ENCODE measurements at places on chromosomes 7 and 10.
A peak's percentile ranks its signal among the peaks of the same experiment; 100 is the strongest.

- no peak for DNase-seq
These were observed 198.9 kb downstream of the ETV1 start for GRCh38 chr7:13790611-13791010.

DNA sequence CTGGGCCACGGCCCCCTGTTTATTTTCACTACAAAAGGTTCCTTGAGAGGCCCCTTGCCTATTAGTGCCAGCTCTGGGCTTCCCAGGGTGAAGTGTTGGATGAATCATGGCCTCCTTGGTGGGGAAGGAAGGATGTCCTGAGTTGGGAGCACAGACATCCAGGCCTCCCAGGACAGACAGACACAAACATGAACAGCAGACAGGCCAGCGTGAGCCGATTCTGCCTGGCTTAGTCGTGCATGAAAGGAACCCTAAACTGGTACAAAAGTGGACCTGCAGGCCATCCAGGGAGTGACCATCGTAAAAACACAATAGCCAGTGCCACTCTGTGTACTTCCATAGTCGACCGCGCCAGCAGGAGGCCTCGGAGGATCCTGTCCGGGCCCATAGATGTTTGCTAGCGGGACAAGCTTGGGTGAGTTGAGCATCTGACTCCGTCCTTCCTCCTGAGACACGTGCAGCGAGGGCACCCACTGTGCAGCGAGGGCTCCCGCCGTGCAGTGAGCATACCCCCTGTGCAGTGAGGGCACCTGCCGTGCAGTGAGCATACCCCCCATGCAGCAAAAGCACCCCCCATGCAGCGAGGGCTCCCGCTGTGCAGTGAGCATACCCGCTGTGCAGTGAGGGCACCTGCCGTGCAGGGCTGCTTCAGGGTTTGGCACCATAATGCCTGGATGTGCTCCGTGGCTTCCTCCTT, 51.3 kb upstream of the PRKAR1B start:
- DNase-seq: no peak

GRCh38 chr7:16271355-16271915, 149.9 kb downstream of the CRPPA start:
- no peak for DNase-seq

DNA sequence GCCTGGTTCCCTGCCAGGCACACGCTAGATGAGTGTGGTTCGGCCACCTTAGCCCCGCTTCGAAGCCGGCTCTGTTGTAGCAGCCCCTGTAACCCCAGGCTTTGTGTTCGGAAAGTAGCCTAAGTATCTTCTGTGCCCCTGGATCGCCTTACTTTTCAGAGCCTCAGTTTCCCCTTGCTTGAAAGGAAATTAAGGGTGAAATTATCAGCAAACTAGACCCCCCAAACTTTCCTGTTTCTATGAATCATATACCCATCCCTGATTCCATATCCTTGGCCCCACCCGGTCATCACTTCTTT, 312 bp downstream of the PDCD11 start:
- DNase-seq: no peak

- DNase-seq: peak; percentile 34
These were observed 15.3 kb upstream of the PRKAR2B start for GRCh38 chr7:107029061-107029763.

DNA sequence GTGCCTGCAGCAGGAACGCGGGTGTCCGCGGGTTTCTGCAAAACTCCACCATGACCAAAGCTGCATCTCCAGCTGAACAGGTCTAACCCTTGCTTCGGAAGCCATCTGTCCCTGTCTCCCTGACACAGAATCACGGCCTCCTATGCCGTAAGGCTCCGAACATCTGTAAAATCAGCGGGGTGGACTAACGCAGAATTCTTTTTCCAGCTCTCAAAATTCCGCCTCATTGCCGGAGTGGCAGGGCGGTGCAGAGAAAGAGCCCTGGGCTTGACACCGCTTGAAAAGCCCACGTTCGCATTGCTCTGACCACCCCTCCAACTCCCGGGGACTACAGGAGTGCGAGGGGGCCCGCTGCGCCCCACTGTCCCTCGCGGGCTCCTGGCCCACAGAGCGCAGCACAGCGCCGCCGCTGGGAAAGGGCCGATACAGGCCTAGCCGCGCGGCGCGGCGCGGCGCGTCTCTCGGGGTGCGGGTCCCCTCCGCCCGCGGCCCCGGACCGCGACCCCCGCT, 409 bp downstream of the DNMBP start:
- peak; percentile 56 for DNase-seq

- peak; percentile 73 for DNase-seq
These were observed 16.9 kb upstream of the ZFAND2A start for GRCh38 chr7:1176891-1177373.

DNA sequence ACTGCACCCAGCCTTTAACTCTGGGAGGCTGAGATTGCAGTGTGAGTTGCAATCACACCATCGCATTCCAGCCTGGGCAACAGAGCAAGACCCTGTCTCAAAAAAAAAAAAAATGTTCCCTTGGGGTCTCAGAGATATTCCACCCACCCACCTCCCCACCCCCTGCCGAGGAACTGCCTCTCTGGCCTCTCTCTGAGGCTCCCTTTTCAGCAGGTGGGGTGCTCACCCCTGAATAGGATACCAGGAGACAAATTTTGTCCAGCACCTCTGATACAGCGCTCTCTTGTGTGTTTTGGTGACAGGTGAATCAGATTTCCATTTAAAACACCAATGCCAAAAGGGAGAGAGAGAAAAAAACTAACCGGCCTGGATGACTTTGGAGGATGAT, 92.6 kb upstream of the KIF5B start:
- no peak for DNase-seq

DNA sequence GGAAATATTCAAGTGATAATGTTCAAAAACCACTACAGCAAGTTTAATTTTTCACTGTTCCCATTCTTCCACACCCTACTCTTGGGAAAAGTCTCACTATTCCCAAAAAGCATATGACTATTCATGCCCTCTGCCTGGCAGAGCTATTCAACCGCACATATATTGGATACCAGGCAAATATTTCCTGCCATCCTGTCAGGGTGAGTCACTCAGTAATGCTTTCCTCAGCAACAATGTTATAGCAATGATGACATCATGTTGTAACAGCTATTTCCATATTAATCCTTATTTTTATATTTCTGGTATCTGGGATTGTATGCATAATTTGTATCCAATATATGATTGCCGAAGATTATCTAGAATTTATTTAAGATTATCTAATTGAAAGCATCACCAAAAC, 114.0 kb upstream of the PLXDC2 start:
- peak; percentile 73 for DNase-seq

DNA sequence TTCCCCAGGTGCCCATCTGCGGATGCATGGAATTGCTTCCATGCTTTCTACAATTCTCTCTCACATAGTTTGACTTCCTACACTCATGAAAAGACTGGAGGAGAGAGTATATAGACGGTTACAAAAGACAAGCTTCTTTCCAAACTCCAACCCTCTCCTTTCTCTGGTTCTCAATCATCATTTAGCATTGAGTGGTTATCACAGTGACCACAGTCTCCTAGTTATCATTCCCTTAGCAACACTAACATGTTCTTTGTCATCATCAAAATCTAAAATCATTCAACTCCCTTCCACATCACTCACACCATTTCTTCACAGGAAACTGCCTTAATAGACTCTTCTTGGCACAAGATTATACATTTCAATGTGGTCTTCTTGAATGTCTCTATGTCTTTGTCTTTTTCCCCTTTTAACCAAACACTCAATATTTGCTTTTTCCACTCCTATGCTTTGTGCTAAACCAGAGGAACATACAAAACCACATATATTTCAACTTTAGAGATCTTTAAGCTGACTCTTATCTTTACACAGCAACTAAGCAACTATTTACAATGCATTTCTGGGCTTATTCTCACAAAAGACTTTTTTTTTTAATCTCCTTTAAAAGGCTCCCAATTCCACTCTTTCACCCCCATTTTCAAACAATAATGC, 126.3 kb downstream of the CNOT4 start:
- no peak for DNase-seq

- no peak for DNase-seq
These were observed 195.7 kb downstream of the TSPAN12 start for GRCh38 chr7:120662291-120662690.

DNA sequence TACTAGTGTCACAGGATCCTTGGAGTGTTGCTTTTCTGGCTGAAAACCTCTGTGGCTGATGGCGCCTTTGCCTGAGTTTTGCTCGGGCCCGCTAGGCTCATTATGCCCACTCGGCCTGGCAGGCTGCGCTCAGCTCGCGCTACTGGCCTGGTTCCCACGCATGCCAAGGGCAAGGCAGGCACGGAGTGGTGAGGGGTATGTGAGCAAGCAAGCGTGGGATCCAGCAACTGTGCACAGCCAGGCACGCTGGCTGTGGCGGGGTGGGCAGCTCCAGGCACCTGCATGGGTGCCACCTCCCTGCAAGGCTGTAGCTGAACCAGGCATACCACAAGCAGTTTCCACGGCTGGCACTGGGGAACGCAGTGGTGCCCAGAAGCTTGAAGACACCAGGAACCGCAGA, 562.6 kb downstream of the GRM8 start:
- DNase-seq: no peak

- DNase-seq: peak; percentile 30
These were observed 260.1 kb downstream of the CREB5 start for GRCh38 chr7:28672397-28672797.

DNA sequence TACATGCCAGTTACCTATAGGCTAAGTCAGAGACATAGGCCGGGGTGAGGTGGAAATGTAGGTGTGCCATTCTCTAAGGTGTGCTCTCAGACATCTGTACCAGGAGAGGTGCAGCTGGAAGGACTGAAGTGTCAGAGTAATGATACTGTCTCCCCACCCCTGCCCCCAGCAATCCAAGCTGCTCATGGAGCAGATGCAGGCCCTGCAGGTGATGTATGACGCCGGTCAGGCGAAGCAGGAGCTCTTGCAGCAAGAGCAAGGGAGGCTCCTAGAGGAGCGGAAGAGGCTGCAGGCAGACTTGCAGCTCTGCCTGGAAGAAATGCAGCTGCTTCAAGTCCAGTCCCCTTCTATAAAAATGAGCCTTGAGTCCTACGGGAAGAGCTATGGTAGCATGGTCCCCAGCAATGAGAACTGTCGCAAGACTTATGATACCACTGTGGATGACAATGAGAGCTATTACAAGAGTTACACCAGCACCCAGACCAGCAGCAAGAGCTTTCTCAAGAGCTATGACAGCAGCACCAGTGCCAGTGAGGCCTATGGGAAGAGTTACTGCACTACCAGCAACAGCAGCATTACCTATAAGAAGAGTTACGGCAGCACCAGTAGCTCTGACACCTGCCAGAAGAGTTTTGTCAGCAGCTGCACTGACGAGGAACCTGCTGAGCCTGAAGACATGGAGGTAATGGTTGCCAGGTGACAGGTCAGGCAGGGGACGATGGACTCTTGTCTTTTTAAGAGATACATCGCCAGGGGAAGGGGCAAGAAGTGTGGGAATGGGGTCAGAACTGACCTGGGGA, 18.4 kb upstream of the FLNC start:
- DNase-seq: no peak

GRCh38 chr10:63977329-63977923, 456.2 kb downstream of the REEP3 start:
- DNase-seq: peak; percentile 54

DNA sequence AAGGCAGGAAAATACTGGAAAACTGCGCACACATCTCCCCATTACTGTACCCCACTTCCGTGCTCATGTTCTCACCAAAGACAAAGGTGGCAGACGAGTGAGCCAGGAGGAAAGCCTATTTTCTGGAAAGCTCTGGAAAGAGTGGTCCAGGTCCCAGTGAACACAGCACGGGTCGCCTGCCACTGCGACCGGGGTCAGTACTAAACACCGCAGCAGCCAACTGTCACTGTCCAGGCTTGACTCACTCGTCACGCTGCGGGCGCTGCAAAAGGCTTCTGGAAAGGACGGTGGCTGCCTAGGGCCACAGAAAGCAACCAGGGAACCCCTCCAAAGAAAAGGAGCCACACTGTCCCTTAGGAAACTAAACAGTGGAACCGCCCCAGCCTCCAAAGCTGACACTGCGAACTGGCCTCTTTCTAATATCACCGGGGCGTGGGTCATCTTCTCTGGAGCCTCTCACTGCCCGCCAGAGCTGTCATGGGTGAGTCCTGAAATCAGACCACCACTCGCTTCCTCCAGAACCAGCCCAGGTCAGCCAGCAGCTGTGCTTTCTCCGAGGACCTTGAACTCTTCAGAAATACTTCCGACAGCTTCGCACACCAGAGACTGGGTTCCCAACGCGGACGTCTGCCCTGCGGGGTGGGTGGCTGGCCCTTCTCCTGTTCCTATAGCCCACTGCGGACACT, 4.0 kb downstream of the RADIL start:
- DNase-seq: no peak

GRCh38 chr10:103273041-103273441, 3.9 kb upstream of the INA start:
- peak; percentile 83 for DNase-seq

DNA sequence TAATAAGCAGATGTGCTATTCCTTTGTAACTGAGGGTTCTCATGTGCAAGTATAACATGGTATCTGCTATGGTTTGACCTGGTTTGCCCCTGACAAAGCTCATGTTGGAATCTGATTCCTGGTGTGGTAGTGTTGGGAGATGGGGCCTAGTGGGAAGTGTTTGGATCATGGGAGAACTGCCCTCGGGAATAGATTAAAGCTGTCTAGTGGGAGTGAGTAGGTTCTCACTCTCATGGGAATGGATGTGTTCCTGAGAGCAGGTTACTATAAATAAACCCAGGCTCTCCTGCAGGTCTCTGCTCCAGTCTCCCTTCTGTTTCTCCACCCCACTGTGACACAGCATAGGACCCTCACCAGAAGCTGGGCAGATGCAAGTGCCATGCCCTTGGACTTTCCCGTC, 97.7 kb downstream of the ATE1 start:
- no peak for DNase-seq

- peak; percentile 73 for DNase-seq
These were observed 5.7 kb upstream of the GOT1 start for GRCh38 chr10:99435986-99436638.

DNA sequence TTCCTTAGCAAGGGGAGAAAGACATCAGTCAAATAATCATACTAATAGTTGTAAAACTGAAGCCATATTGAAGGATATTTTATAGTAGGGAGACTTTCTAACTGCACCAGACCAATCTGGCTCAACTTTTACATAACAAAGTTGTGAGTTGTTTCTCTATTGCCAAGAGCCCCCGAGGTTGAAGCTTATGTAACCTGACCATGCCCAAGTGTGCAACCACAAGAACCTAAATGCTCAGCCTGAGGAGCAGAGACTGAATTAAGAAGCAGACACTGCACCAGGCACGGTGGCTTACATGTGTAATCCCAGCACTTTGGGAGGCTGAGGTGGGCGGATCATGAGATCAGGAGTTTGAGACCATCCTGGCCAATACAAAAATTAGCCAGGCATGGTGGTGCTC, 77.3 kb upstream of the ARMC3 start:
- DNase-seq: peak; percentile 27
